Right renal cortex interstitium (tissue), 3 donors: ENCODE measurements at places on chromosomes 6 and 20. TPM values are rescaled to one million over a fixed set of nuclear protein-coding genes. Genes with fewer than 3 reads are reported as not detected.
A peak's percentile ranks its signal among the peaks of the same experiment; 100 is the strongest.

Gene OR14J1
- polyA plus RNA-seq, result 0.08 TPM

- DNase-seq, result no peak
Observed at GRCh38 chr6:30886897-30887255, 2.6 kb downstream of the DDR1 start.

DNA sequence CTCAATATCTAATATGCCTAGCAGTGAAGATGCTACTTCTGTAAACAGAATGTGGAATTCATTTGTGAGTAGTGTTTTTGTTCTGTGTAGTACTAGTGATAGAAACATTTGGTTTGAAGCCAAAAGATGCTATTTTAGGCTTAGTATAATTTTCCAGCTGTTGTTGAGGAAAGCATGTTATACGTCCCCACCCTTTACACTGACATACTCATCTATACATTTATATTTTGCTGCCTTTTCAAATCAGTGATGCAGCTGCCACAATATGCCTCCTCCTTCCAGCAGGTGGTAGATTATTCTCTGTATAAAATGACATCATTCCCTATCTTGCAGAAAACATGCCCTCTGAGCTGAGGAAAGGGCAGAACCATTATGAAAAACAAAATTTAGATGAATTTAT is 1217.6 kb upstream of the GJE1 start:
- no peak for DNase-seq

DNA sequence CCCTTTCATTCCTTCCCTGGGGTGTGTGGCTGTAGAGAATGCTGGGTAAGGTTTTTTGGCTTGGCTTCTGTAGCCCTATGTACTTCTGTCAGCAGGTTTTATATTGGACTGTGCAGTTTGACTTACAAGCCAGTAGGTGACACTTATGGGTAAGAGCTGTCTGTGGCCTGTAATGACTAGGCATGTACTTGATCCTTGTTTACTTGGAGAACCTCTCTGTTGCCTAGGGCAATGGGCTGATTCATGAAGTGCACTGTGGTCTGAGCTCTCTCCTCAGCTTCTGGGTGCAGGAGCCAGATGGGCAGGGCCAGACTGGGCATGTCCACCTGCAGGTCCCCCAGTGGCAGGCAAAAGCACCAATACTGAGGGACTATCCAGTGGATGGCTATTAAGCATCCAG is 544.6 kb downstream of the ADGRB3 start:
- DNase-seq, result no peak

GRCh38 chr6:157498817-157499216 is 117.8 kb downstream of the ZDHHC14 start:
- DNase-seq, result no peak

GRCh38 chr20:59247731-59248684 is 52.4 kb upstream of the EDN3 start:
- DNase-seq, result no peak

DNA sequence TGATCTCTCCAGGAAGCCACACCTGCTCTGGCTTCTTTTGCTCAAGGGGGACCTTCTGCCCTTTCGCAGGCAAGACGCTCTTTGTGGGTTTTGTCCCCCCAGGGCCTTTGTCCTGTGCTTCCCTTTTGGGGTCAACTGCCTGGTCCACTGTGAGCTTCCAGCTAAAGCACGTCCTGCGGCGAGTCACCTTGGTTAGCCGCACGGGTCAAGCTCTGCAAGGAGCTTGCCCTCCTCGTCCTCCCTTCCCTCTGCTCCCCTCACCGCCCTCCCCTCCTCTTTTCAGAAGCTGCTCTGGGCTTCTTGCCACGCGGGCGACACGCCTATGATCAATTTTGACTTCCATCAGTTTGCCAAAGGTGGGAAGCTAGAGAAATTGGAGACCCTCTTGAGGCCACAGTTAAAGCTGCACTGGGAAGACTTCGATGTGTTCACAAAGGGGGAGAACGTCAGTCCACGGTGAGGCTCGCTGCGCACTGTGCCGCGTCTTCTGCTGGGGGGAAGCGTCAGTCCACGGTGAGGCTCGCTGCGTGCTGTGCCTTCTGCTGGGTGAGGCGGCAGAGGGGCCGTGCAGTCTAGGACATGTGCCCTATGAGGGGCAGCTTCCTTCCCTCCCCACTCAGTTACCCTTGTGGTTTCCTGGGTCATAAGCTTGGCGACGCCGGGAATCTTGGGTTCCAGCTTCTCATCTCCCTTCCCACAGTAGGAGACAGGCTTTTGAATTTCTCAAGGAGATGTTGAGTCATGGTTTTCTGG is 80.2 kb downstream of the SYNJ2 start:
- DNase-seq, result no peak

Gene CDH4
- 5.8 TPM for polyA plus RNA-seq

- DNase-seq, result no peak
Observed at GRCh38 chr20:2729251-2729713, 36.7 kb downstream of the EBF4 start.

Gene PSMB9
- 6.2 TPM for polyA plus RNA-seq

- no peak for DNase-seq
Observed at GRCh38 chr6:157322792-157323254, 496 bp downstream of the TMEM242 start.

- DNase-seq, result no peak
Observed at GRCh38 chr6:118528129-118528528, 20.0 kb upstream of the PLN start.

Gene DDO
- 0.33 TPM for polyA plus RNA-seq

GRCh38 chr6:34993213-34993612 is 104.2 kb downstream of the ANKS1A start:
- DNase-seq, result no peak

- no peak for DNase-seq
Observed at GRCh38 chr20:64158346-64159285, 5.6 kb upstream of the MYT1 start.

Gene COL12A1
- polyA plus RNA-seq, result 65.5 TPM

GRCh38 chr6:35496036-35496840 is 641 bp downstream of the TEAD3 start:
- DNase-seq, result no peak

Gene SNAP25
- polyA plus RNA-seq, result 5.5 TPM

- no peak for DNase-seq
Observed at GRCh38 chr20:45368221-45368980, 5.4 kb downstream of the SYS1 start.

DNA sequence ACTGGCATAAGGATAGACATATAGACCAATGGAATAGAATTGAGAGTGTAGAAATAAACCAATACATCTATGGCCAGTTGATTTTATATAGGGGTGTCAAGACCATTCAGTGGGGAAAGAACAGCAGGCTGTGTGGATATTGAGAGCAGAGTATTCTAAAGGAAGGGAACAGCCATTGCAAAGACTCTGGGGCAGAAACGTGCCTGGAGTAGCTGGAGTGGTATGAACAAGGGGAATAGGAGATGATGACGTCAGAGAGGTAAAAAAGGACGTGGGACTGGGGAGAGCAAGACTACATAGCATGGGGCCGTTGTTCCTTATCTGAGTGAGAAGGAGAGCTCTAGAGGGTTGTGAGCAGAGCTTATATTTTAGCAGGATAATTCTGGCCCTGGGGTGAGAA is 85.2 kb downstream of the TOX2 start:
- DNase-seq, result no peak

GRCh38 chr6:120764312-120764711 is 570.0 kb downstream of the TBC1D32 start:
- DNase-seq, result no peak

- DNase-seq, result no peak
Observed at GRCh38 chr6:2641044-2641725, 109.5 kb downstream of the MYLK4 start.

GRCh38 chr6:12393100-12393499 is 102.9 kb downstream of the EDN1 start:
- DNase-seq, result no peak

DNA sequence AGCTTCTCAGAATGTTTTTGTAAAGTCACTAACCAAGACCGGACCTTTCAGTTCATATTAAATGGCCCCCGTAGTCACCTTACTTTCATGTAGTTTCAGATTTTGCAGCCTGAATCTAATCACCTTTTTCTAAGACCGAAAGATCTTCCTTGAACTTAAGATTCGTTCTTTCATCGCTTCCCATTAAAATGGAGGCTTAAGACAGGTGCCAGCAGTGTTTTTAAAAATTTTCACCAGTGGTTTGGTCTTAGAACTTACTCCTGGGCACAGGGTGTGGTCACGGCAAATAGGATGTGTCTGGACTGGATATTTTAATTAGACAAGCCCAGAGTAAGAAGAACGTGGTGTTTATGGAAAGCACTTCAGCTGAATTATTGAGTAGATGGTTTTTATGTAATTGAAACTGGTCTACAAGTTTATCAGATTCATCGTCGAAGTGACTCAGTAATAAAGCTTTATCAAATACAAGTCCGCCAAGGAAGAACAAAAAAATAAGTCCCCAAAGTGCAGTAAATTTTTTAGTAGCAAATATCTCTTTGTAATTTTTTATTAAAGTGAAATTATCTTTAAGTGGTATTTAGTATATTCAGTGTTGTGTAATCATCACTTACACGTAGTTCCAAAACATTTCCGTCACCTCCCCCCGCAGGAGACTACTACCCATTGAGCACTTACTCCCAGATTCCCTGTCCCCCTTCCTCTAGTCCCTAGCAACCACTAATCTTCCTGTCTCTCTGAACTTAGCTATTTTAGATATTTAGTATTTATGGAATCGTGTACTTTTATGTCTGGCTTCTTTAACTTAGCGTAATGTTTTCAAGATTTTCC is 868 bp downstream of the SRSF3 start:
- peak; percentile 53 for DNase-seq

GRCh38 chr20:4007383-4008025 is 7.9 kb downstream of the RNF24 start:
- no peak for DNase-seq

Gene SMIM8
- 18.7 TPM for polyA plus RNA-seq

Gene ISM1
- polyA plus RNA-seq, result 4.4 TPM

Gene ARFRP1
- 31.9 TPM for polyA plus RNA-seq

DNA sequence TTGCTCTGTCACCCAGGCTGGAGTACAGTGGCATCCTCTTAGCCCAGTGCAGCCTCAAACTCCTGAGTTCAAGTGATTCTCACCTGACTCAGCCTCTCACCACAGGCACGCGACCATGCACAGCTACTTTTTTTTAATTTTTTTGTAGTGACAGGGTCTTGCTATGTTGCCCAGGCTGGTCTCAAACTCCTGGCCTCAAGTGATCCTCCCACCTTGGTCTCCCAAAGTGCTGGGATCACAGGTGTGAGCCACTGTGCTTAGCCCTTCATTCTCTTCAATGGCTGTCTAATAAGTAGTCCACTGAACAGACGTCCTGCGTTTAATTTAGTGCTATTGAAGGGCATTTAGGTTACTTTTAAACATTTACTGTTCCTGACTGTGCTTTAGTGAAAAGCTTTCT is 27.3 kb downstream of the KDM1B start:
- DNase-seq, result no peak

DNA sequence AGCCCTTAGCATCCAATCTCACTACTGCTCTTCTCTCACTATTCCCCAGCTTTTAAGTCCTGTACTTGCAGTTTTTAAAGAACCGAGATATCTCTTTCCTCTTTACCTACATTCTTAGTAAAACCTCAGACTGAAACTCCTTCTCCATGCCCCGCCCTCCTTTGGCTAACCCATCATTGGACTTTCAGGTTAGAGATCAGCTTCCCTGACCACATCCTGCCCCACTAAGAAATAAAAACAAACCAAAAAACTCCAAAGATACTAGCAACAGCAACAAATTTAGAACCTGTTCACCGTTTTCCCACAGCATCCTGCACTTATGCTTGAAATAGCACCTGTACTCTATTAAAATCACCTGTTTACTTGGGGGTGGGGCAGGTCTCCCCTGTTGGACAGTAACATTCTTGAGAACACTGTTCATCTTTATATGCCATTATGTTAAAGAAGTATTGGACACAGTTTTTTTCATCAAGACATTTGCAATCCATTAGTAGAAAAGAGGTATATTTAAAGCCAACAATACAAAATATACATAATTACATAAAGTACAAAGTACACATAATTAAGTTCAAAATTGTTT is 16.3 kb upstream of the SMAP1 start:
- DNase-seq, result no peak

Gene SLCO4A1
- 2.7 TPM for polyA plus RNA-seq

- DNase-seq, result no peak
Observed at GRCh38 chr20:13337090-13337784, 116.2 kb downstream of the ISM1 start.

- DNase-seq, result no peak
Observed at GRCh38 chr6:43856005-43856765, 86.2 kb downstream of the VEGFA start.

DNA sequence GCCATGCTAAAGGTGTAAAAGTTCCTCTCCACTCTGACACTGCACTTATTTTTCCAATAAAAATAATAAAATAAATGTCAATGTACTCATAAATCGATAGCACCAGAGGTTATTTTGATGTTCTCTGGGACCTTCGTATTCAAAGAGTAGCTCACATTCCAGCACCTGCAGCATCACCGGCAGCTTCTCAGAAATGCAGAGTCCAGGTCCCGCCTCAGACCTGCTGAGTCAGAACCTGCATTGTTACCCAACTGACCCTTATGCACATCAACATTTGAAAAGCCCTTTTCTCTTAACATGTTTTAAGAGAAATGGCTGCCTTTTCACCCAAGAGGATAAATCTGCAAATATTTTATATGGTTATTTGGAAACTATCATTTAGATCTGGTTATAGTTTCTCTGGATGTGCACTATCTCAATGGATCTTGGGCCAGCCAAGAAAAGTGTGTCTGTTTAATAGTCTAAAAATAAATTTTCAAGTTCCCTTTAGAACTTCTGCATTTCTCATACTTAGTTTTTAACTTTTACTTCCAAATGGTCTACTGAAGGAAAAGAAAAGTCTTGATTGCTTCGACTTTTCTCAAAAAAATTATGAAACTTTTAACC is 216.2 kb upstream of the PRDM1 start:
- DNase-seq, result no peak

Gene GRM1
- polyA plus RNA-seq, result 0.20 TPM

- no peak for DNase-seq
Observed at GRCh38 chr20:12453711-12454110, 536.0 kb downstream of the BTBD3 start.

DNA sequence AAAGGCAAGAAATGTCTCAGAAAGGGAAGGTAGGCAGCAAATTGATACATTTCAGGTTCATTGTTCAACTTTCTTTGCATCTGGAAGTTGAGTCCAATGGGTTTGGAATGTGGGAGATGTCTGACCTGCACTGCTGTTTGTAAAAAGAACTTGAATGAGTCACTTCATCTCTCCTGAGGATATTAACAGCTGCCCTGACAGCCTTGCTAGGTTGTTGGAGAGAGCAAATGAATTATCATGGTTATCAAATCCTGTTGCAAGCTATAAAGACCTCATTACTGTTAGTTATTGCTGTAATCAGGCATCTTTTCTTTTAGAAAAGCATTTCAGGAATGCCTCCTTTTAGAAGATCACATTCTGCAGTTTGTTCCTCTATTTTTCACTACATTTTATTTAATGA is 23.0 kb upstream of the FLRT3 start:
- DNase-seq, result no peak

DNA sequence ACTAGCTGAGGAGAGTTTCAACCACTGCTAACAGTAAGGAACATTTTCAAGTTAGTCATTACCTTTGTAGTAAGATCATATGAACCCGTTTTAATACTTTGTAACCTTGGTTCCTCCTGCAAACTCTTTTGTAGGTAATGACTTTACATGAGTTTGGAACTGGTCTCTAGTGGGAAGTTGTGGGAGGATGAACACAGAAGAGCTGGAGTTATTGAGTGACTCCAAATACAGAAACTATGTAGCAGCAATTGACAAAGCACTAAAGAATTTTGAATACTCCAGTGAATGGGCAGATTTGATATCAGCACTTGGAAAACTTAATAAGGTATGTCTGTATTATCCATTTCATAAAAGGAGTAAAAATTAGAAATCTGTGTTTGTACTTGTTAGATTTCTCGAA is 29.3 kb downstream of the DOP1A start:
- no peak for DNase-seq
